ENCODE measurements at places on chromosomes 2 and 18.

- DNase-seq = no peak
These were observed 59.6 kb upstream of the MBOAT2 start for GRCh38 chr2:9063023-9063606.

GRCh38 chr2:239734436-239735005 lies 290.6 kb downstream of the NDUFA10 start:
- DNase-seq = no peak

- DNase-seq = no peak
These were observed 27.1 kb downstream of the CREG2 start for GRCh38 chr2:101360232-101360631.

GRCh38 chr2:228653884-228654283 lies 472.4 kb upstream of the SPHKAP start:
- no peak for DNase-seq

GRCh38 chr2:212694398-212694797 lies 155.8 kb upstream of the ERBB4 start:
- DNase-seq = no peak

DNA sequence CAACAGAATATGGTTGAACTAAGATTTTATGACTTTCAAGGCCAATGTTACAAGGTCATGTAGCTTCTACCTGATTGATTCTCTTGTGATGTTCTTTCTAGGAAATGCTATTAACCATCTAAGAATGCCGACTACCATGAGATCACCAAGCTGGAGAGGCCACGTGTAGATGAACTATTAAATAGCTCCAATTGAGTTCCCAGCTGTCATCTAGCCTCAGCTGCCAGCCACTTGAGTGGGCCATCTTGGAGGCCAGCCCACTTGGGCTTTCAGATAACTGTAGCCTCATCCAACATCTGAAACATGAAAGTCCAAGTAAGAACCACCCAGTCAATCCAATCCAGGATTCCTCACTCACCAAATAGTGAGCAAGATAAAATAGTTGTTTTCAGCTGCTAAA lies 376.9 kb upstream of the TMEFF2 start:
- no peak for DNase-seq

GRCh38 chr2:86563650-86564061 lies 413 bp upstream of the CHMP3 start:
- no peak for DNase-seq

DNA sequence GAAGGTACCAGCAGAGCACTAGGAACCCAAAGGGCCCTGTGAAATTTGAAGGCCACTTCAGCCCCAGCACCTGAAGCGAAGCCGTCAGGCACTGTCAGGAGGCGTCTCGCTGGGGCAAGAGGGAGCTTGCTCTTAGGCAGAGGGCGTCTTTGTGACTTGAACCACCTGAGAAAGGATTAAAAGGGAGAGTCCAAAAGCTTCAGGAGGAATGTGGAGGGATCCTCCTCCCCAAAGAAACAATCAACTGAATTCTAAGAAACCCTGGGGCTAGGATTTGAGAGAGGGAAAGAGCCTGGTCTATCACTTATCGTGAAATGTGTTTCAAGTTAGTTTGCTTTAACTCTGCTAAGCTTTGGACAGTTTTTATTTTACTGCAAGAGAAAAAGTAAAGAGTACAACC lies 324.9 kb upstream of the SOX11 start:
- no peak for DNase-seq

GRCh38 chr2:216029416-216030129 lies 16.2 kb upstream of the MREG start:
- DNase-seq = no peak

GRCh38 chr2:143058851-143059250 lies 70.4 kb upstream of the ARHGAP15 start:
- no peak for DNase-seq

GRCh38 chr18:42326752-42327151 lies 371.7 kb downstream of the PIK3C3 start:
- DNase-seq = no peak

- DNase-seq = no peak
These were observed 808.7 kb upstream of the PIK3C3 start for GRCh38 chr18:41146301-41146700.

DNA sequence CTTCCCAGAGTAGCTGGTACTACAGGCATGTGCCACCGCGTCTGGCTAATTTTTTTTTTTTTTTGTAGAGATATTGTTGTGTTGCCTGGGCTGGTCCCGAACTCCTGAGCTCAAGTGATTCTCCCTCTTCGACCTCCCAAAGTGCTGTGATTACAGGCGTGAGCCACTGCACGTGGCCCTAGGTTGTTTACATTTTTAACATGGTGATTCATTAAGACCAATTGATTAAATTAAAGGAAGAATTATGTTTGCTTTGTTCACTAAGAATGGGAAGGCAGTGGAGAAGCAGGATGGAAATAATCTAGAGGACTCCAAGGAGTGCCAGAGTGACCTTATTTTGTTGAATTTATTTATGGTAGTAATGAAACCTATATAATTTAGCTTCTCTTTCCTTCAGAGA lies 7.5 kb downstream of the LCLAT1 start:
- no peak for DNase-seq

- DNase-seq = no peak
These were observed 99.0 kb upstream of the COPS8 start for GRCh38 chr2:236986524-236987330.

- DNase-seq = no peak
These were observed 78.4 kb downstream of the LIMS1 start for GRCh38 chr2:108612514-108613183.

GRCh38 chr2:113240150-113240914 lies 38.4 kb downstream of the PAX8 start:
- DNase-seq = peak; percentile 85

DNA sequence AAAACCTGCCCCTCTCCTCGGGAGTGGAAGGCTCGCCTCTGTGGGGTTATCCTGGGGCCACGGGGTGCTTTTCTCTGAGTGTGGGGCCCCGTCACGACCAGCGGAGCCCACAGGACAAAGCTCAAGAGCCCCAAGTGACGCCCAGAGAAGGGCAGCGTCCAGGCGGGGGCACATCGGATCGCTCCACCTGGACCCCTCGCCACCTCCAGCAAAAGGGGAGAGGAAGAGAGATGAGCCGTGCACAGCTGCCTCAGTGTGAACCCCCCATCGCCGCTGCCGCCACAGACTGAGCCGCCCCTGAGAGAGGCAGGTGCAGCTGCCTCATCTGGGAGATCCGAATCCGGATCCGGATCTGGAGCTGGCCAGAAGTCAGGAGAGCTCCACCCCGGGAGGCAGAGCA lies 282.5 kb upstream of the PXDN start:
- DNase-seq = no peak

DNA sequence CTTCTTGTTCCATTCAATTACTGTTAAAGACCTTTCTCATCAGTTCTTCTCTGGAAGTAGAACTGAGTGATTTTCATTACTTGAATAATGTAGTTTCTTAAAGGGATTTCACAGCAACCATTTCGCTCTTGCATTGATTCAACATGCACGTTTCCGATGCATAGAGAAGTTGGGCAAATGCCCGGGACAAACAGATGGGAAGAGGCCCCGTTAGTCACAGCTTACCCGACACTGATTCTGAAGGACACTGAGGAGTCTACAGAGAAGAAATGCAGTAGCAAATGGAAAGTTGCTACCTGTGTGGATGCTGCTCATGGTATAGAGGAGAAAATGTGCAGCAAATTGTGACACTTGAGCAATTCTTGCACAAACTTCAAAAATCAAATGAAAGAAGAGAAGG lies 32.3 kb upstream of the GCG start:
- no peak for DNase-seq

DNA sequence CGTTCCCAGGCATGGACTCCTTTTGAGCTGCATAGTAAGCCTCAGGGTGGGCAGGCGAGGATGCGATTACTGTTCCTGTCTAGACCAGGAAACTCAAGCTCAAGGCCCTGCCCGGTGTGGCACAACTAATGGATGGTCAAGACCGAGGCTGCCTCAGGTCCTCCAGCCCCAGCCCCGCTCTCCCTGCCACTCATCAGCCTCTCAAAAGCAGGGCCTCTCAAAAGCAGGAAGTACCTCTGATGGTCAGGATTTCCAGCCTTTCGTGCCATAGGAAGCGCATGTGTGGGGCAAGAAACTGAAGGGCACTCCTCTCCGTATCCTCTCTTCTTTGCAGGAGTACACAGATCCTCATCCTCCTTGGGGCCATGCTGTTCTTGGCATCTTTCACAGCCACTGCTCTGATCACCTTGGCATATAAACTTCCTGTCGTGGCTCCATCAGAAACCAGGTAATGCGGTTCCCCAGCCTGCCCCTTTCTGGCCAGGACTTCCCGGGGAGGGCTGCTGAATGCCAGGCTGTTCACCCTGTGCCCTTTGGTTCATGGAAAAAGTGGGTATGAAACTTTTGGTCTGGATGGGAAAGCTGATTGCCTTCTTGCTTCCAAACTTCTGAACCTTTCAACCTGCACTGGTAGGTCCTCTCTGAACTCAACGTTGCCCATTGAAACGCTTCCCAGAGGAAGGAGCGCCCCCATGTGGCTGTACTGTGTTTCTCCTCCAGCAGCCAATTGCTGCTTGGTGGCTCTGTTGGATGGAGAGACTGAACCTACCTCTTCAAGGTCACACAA lies 82.8 kb upstream of the SEC11C start:
- peak; percentile 59 for DNase-seq

GRCh38 chr2:201680743-201681142 lies 17.7 kb downstream of the MPP4 start:
- DNase-seq = no peak

DNA sequence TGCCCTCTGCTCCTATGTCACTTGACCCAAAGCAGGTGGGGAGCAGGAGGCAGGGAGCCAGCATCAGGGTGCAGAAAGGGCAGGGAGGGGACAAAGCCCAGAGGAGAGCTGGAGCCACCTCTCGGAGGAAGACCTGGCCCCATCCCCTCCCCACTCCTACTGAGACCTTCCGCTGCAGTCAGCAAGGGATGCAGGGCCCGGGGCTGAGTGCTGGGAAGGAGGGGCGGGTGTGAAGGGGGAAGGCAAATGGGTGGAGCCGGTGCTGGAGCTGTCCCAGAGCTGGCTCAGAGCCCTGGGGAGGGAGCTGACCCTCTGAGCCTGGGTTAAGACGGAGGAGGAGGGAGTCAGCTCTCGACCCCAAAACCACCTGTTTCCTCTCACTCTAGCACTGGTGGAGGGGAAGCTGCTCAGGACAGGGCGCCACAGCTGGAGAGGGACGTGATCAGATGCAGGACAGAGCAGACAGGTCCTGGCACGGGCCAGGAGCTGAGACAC lies 33.8 kb downstream of the HS1BP3 start:
- DNase-seq = no peak

- DNase-seq = no peak
These were observed 139.1 kb upstream of the SKOR2 start for GRCh38 chr18:47390410-47391024.

DNA sequence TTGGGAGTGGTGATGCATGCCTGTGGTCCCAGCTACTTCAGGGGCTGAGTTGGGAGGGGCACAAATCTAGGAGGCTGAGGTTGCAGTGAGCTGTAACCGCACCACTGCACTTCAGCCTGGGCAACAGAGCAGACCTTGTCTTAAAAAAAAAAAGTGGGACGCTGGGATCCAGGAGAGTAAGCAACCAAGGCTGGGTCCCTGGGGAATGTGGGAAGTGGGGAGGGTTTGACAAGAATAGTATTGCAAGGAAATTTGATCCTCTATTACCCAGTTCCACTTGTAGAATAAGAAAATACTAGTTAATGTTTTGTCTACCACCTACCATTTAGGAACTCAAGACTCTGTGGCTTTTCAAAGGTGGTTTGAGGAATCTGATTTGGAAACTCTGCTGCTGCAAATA lies 21.1 kb upstream of the DYTN start:
- DNase-seq = no peak

- DNase-seq = peak; percentile 15
These were observed 1237.8 kb downstream of the SUCLG1 start for GRCh38 chr2:83221258-83221657.

GRCh38 chr2:233011268-233011650 lies 1.8 kb downstream of the NGEF start:
- no peak for DNase-seq

DNA sequence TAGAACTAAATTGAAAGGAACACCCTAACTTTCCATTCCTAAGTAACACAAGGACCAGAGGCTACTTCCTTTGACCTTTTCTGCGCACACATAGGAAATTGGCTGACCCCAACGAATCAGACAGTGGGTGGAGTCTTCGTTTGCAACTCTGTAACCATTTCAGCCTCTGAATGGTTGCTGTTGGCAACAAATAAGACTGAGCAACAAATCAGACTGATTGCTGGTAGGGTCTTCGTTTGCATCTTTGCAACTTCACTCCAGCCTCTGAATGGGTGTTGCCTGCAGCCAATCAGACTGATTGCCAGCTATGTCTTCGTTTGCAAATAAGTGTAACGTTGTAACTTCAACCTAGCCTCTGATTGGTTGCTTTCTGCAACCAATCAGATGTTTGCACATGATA lies 34.6 kb downstream of the USP40 start:
- no peak for DNase-seq

DNA sequence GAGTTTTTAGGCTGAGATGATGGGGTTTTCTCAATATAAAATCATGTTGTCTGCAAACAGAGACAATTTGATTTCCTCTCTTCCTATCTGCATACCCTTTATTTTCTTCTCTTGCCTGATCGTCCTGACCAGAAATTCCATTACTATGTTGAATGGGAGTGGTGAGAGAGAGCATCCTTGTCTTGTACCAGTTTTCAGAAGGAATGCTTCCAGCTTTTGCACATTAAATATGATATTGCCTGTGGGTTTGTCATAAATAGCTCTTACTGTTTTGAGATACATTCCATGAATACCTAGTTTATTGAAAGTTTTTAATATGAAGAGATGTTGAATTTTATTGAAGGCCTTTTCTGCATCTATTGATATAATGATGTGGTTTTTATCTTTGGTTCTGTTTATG lies 181.8 kb downstream of the GBX2 start:
- no peak for DNase-seq

- DNase-seq = no peak
These were observed 64.1 kb downstream of the NRP2 start for GRCh38 chr2:205746420-205746785.

DNA sequence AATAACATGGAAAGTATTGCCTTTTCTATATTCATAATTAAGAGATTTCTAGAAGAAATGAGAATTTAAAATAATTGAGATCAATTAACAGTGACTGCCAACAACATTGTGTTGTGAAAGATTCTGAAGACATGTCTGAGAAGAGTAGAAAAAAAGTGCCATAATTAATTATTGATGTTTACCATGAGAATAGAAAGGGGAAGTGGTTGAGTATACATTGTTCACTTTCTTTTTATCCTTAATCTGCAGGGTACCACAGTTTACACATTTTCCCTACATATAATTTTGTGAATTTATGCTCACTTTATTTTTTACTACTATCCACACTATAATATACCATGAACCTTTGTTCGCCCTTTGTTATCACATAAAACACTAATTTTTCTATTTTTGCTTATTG lies 47.1 kb upstream of the UBE2E3 start:
- DNase-seq = no peak

- DNase-seq = no peak
These were observed 156.6 kb downstream of the DYSF start for GRCh38 chr2:71609958-71610357.

DNA sequence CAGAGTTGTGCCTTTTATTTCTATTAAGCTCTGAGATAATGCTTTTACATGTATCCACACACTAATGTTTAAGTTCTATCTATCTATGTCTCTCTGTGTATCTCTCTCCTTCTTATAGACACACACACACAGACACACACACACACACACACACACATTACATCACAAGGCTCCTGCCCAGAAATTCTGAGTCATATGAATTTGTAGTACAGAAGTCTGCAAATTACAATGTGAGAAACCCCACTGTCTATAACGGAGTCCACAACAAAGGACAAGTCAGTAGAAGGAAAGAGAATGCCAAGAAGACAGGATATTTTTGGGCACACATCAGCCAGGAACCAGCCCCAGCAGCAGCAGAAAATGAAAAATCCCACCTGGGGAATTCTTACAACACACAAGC lies 142.4 kb downstream of the EN1 start:
- DNase-seq = peak; percentile 76

Data from brain microvascular endothelial cell (primary cell).